HFFc6 (cell line): ENCODE measurements at places on chromosomes 4 and X.

DNA sequence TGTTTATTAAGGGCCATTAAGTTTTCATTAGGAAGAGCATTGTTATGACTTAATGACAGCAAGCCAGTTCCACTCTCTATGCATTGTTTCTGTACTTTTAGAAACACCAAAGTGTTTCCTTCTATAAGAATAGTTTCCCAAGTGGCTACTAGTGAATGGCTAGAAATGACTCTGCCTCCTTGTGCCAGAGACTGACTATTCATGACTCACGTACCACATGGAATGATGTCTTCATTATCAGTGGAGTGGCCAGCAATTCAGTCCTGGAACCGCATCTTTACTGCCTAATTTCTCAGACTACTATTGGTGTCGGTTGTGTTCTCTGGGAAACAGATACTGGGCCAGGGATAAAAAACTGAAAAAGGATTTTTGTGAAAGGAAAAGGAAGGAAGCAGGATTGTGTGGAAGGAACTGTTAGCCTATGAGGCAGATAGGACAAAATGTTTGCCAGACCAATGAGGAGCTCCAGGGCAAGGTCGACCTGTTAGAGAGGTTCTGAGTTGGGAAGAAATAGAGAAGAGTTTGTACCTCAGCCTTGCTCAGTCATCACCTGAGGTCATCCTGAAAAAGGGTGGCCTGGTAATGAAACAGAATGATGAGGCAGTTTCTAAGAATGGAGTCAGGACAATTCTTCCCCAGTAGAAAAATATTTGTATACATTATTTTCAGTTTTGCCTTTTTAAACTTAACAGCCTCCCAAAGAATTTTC, 218.6 kb downstream of the SPCS3 start:
- peak; percentile 91 for DNase-seq

DNA sequence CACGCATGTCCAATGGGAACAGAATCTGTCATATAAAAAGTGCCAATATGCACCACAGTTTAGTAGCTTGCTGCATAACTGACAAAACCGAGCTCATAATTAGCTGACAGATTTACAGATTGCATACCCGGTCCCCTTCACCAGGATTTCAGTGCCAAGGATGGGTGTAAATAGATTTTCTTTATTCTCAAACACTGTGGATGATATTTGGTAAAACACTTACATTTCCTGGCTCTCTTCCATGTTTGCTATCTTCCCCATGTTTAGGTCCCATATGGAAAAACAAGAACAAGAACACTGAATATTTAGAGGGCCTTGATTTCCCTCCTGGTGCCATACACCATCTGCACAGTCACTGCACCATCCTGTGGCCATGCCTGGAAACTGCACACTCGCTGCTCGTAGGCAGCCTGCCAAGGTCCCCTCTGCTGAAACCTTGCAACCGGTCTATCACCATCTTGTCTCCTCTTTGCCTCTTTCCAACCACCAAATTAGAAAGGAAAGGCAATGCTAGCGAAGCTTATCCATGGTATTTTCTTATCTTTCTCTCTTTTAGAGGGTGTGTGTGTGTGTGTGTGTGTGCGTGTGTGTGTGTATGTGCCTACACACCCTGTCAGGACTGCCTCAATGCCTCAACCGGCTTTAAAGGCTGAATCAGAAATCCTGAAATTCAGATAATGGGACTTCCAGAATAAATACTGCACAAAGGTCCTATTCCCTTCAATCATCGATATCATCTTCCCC, 124.2 kb upstream of the MBNL3 start:
- DNase-seq, result no peak

GRCh38 chr4:185066179-185066578, 47.9 kb downstream of the HELT start:
- DNase-seq, result no peak

- peak; percentile 13 for DNase-seq
These were observed 8.1 kb downstream of the ETDB start for GRCh38 chrX:135112096-135112729.

GRCh38 chr4:68575081-68575480, 1.0 kb downstream of the UGT2B17 start:
- no peak for DNase-seq

DNA sequence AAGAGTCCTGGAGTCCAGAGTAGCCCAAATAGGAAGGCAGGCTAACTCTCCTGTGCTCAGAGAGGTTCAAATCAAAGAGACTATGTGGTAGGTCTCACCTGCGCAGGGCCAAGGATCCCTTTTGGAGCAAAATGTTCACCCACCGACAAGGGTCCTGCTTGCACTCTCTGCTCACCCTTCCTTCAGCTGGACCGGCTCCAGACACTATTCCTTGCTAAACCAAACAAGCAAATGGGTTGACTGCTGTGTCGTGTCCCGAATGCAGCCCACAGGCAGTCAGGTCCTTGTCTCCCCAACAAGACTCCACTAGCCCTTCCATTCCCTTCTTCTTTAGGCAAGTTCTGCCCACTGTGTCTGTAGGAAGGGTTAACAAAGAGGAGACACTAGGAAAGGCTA, 760 bp downstream of the TRMT2B start:
- no peak for DNase-seq

- no peak for DNase-seq
These were observed 252.6 kb downstream of the ANKRD50 start for GRCh38 chr4:124459941-124460310.

GRCh38 chr4:176262243-176262642, 6.8 kb downstream of the ASB5 start:
- DNase-seq, result no peak

DNA sequence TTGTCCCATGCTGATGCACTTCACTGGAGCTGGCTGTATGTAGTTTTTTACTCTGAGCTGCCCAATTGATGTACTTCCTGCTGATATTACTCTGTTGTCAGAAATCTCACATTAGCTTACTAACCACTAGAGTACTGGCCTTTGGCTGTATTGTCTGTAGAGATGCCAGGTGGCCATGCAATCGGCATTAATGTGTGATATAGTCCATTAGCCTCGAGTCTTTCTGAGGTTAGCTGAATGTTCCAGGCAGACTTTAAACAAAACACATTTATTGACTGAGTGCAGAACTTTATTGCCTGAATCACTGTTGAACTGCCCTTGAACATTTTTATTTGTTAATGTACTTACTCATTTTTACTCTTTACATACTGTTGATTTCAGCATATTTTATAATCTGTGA, 335.2 kb downstream of the PCDH10 start:
- DNase-seq, result no peak

- no peak for DNase-seq
These were observed 90.0 kb upstream of the PPP2R3B start for GRCh38 chrX:476724-477075.

DNA sequence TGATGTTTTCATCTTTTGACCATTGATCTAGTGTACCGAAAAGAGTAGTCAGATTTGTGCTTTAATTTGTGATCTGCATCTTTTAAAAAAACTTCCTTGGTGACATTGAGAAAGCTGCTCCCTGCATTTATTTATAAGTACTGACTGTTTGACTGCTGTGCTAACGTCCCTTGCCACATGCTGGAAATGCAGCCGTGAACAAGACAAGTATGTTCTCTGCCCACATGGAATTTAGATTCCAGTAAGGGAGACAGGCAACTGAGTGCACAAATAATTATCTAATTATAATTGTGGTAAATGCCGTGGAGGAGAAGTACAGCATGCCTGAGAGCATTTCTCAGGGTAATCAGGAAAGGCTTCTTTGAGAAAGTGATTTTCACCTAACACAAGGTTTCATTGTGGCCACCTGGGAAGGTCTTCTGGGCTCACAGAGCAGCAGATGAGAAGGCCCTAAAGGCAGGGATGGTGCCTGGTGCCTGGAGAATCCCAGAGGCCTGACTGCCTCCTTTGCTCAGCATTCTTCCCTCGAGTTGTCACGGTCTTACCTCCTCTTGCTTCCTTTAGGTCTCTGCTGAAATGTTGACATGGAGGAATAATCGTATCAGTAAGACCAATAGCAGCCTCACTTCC, 55.8 kb downstream of the PTTG2 start:
- DNase-seq, result peak; percentile 11

GRCh38 chr4:4888695-4889094, 29.2 kb downstream of the MSX1 start:
- no peak for DNase-seq

DNA sequence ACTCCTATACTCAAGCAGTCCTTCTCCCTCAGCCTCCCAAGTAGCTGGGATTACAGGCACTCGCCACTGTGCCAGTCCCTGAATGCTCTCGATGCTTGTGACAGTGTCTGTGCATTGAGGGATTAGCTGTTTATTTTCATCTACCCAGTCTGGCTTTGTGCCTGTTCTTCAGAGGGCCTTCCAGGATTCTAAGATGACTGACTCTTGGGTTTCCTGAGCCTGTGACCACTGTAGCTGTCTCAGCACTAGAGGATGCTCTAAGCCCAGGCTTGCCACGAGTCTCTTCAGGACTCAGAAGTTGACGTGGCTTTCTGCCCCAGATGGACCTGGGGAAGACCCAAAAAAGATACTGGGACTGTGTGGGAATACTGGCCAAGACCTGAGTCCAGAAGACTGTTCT, 201.4 kb downstream of the ARHGAP10 start:
- no peak for DNase-seq

DNA sequence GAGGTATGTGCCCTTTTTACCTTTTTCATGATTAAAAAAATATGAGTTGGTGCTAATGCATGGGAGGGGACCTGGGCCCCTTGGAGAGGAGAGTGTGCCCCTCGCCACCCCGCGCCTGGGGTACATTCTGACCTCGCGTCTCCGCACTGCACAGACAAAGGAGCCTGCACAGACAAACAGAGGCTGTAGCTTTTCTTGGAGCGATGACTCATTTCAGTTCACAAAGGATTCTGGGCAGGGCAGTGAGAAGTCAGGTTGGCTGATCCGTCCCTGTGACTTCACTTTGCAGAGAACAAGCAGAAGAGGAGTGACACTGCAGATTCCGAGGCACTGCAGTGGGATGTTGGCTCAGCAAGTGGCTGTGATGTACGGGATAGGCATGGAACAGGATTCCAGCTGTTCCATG, 82.9 kb downstream of the STOX2 start:
- DNase-seq, result peak; percentile 70

DNA sequence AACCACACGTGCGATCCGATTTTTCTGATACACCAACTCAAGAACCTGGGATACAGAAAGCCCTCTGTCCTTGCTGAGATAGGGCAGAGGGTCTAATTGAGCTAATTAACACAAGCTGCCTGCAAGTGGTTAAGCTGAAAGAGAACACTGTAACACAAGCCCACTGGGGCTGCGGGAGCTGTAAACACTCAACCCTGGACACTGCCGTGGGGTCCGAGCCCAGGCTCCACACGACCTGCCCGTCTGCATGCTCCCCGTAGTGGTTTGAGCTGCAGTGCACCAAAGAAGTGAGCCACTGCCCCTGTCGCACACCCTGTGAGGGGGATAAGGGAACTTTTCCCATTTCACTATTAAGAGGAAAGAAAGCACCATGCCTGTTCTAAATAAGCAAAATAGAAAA, 54.6 kb downstream of the SPANXN3 start:
- DNase-seq, result no peak

GRCh38 chrX:107715331-107716117, 60.1 kb downstream of the TSC22D3 start:
- peak; percentile 12 for DNase-seq

DNA sequence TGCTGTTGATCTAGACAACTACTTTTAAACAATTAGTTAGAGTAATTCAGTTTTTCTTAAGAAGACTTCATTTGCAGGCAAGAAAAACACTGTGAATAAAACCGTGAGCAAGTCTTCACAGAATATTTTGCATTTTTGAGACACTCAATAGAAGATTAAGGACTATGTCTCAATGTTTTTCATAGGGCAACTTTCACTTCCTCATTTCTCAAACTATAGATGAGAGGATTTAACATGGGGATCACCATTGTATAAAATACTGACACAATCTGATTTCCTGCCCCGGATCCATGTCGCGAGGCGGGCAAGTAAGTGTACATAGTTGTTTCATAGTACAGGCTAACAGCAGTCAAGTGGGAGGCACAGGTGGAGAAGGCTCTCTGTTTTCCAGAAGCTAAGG, 108.8 kb upstream of the IGSF1 start:
- DNase-seq, result no peak

DNA sequence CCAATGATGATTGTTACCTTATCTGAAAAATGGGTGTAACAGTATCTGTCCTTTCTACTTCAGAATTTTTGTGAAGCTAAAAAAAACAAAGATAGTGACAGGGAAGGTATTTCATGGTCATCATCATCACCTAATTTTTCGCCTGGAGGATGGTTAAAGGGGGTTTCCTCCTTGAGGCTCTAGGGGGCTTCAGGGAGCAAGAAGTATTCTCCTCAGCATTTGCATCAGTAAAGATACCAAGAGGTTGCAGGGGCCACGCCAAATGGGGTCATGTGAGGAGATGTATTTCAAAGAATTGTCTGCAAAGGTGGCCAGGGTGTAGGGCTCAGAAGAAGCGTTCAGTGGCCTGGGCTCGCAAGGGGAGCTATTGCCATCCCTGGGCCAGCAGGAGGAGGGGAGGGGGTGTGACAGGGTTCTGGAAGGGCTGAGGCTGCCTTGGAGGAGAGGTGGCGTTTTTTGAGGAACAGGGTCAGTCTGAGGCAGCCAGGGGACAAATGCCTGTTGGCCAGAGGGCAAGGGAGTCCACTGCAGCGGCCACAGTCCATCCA, 7.3 kb upstream of the NSG1 start:
- no peak for DNase-seq

- DNase-seq, result no peak
These were observed 263.4 kb downstream of the GRIA3 start for GRCh38 chrX:123447506-123447905.

DNA sequence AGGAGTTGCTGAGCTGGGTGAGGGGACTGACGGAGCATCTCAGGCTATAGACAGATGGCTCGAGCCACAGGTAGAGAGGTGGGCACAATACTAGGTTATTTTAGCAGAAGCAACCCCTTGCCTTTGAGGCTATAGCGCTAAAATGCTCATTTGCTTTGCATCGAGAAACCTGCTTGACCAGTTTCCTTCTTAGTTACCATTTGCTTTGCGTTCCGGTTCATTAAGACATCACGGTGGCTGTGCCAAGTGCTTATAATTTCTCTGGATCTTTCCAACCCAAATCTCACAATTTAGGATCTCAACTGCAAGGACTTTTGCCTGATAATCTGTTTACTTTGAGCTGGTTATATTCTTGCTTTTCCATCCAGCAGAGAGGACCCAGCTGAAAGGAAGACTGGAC, 40.8 kb downstream of the DLG3 start:
- DNase-seq, result no peak

DNA sequence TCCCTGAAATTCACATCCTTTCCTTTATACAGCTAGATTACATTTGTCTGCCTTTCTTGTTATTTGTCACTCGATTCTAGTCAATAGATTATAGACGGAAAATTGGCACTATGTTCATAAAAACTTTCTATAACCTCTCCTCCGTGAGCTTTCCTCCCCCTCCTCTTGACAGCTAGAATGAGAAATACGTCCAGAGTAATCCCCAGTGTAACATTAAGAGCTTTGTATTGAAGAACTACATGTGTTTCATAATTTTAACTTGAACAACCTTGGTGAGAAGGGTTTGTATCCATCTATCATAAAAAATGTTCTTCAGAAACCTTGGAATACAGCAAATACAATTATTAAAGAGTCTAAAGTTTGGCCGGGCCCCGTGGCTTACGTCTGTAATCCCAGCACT, 1707.4 kb downstream of the PCDH7 start:
- no peak for DNase-seq

DNA sequence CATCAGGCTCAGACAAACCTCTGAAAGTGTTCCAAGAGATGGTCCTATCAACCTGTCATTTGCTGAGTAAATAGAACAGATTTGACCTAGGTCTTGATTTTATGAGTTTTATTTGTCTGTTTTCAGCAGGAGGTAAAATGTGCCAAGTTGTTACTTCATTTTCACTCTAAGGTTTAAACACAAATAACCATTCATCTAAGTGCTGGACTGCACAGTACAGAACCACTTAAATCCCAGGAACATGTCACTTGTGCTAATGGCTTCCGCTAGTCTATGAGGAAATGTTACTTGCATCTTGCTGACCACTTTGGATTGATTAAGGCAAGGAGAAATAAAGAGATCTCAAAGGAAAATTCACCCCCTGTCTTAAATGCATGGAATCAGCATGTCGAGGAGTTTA, 660.7 kb downstream of the SMARCA1 start:
- no peak for DNase-seq
